ENCODE measurements at places on chromosomes 6 and 20.

DNA sequence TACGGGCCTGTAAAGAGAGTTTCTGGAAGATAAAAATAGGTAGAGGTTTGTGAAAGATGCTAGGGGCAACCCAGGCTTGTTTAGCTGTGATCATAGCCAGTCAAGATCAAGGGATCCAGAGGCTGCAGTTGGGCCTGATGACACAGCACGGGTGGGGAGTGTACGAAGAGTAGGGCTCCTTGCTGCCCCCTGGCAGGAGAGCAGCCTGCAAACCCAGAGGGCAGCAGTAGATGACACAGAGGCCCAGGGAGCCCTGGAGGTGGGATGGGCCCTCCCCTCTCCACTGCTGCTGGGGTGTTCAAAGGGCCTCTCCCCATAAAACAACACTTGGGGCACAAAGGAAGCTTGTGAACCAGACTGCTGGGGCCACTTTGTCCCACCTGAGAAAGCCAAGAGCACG is 47.2 kb downstream of the VEGFA start:
- DNase-seq: peak; percentile 30

- DNase-seq: no peak
These were observed 219.2 kb upstream of the LRFN2 start for GRCh38 chr6:40806256-40806864.

GRCh38 chr6:95203153-95203754 is 374.1 kb upstream of the MANEA start:
- DNase-seq: peak; percentile 3

DNA sequence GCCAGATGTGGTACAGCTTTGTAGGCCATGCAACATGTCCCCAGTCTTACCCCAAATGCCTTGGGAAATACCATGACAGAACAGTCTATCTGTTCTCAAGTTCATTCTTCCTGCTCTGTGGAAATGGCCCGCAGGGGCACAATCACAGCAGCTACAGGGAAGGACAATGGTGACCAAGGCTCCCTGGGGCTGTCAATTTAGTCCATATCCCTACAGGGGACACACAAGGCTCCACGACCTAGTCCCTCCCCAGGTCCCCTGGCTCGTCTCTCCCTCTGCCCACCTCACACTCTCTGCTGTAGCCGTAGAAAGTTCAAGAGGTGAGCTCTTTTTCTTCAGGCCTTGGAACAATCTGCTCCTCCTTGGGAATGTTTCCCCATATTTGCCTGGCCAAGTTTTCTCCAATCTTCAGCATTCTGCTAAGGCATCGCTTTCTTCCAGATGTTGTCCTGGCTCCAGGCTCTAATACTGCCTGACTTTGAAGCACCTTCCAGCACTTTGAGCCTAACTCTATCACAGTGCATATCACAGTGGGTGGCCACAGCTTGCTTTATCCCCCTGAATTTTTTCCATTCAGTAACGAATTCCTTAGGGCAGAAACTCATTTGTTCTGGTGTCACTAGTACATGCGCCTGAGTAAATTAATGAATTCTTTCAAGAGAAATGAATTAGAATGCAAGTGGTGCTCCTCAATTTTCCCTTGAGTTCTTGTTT is 92.6 kb downstream of the MAP3K7 start:
- DNase-seq: no peak

GRCh38 chr6:210104-210456 is 82.2 kb upstream of the DUSP22 start:
- DNase-seq: no peak

DNA sequence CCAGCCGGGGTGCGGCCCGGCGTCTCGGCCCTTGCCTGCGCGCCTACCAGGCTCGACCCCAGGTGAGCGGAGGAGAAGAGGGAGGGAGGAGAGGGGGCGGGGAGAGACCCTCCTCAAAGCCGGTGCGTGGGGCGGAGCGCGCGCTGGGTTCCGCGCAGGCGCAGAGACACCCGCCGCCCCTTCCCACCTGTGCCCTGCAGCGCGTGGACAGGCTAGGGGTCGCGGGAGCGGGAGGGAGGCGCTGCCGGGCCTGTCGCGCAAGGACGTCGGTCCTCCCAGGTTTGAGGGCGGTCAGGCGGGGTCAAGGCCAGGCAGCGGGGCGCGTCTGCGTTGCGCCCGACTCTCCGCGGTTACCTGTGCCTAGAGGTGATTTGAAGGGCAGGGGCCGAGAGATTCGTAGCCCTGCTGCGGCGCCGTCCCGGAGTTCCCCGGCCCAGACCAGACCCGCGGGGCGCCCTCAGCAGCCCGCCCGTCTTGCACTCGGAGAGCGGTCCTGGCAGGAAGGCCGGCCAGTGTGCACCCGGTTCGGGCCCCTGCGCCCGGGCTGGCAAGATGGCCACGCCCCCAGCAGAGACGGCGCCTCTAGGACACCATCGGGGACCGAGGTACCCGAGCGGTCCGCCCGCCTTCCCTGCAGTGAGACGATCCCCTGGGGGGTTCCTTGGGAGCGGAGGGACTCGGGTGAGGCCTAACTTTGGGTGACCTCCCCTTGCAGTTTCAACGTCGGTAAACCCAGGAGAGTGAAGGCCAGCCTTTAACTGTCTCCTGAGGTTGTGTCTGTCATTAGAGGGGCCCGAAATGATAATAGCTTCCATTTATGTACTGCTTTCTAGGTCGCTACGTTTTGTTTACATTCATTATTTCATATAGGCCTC is 546 bp downstream of the C6orf136 start:
- peak; percentile 88 for DNase-seq

- DNase-seq: no peak
These were observed 49.0 kb upstream of the CDYL start for GRCh38 chr6:4727217-4727616.

- DNase-seq: peak; percentile 46
These were observed 117.2 kb downstream of the IPCEF1 start for GRCh38 chr6:154239392-154239791.

DNA sequence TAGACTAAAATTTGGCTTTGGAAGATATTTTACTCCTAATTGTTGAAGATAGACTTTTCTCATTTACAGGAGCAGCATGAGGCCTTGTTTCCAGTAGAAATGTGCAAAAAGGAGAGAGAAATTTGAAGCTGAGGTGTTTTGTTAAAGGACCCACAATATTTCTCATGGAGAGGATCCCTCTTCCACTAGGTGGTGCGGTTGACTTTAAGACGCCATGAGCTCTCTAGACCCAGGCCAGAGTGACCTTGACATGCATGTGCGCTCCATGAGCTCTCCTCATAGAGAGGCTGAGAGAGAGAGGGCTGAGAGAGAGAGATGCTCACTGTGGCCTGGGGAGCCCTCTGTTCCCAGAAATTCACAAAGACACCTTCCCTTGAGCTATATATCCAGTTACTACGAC is 861.2 kb upstream of the EYS start:
- no peak for DNase-seq

- no peak for DNase-seq
These were observed 982 bp downstream of the MMUT start for GRCh38 chr6:49462071-49462470.

DNA sequence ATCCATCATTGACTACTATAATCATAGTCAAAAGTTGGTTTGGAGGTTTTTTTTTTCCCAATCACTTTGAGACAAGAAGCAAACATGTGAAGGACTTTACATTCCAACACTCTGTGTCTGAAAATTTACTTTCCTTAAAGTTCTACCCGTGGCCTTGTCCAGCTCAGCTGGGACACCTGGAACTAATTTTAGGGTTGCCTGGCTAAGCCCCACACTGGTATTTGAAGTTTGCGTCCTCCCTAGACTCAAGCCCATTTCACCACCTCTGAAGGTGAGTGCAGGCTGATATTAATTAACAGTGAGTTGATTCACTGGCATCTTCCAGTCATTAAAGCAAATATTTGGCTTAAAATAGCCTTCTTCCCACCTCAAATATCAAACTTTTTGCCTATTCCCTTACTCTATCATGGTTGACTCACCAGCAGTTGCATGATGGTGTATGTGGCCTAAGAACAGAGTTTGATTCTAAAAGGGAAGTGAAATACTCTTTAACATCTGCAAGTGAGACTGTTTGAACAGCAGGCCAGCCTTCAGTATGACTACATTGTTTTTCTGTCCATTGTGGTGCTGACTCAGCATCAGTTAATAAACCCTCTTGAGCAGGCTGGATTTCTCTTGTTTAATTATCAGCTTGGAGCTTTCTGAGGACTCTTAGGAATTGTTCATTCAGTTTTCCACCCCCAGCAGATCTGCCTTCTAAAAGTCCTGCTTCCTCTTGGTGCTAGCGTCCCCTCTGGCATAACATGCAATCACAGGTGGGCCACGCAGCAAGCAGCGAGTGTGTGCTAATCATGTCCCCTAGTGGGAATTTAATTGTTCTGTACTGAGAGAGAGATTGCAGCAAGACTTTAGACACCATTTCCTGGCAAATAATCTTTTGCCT is 1.8 kb upstream of the PRDM1 start:
- no peak for DNase-seq

DNA sequence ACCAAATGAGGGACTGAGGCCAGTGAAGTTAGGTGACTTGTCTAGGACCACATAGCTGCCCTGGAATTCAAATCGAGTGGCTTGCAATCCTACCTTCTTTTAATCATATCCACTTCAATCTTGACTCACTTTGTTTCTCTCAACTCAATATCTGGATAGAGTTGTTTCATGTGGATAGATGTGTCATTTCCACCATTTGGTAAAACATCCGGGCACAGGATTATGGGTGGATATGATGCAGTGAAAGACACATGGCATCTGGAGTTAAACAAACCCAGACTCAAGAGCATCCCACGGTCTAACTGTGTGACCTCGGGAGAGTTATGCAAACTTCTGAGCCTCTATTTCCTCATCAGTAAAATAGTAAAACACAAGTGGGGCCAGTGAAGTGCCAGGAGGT is 103.6 kb upstream of the CNKSR3 start:
- no peak for DNase-seq

- DNase-seq: no peak
These were observed 414 bp downstream of the TGM2 start for GRCh38 chr20:38164624-38165088.

DNA sequence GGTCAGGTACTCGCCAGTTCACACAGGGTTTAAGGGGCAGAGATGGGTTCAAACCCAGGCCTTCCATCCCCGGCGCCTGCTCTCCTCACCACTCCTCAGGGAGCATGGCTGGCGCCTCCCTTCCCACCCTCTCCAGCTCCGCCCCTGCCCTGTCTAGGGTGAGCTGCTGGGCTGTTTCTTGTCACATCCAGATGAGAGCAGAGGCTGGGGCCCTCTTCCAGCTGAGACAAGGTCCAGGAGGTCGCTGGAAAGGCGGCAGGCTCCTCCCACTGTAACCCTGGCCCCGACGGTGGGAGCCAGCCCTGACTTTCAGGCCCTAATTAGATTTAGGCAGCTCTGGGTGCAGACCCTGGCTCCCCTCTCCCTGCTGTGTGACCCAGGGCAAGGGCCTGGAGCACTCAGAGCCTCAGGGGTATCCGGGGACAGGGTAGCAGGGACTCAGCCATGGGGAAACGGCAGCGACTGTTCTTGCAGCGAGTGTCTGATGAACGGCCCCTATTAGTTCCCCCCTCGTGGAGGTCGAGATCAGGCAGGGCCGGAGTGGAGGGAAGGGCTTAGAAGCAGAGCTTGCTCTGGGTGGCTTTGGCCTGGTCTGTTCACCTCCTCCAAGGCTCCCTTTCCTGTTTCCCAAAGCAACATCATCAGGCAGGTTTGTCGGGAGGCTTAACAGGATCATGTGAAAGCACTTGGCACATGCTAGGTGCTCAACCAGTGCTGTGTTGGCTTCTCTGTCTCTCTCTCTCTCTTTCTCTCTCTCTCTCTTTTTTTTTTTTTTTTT is 33.4 kb downstream of the SNAI1 start:
- DNase-seq: no peak

GRCh38 chr6:163260911-163261310 is 153.6 kb upstream of the QKI start:
- DNase-seq: no peak

GRCh38 chr20:4120921-4121321 is 105.6 kb upstream of the RNF24 start:
- DNase-seq: no peak

- no peak for DNase-seq
These were observed 13.9 kb upstream of the SULF2 start for GRCh38 chr20:47799116-47799715.

- no peak for DNase-seq
These were observed 117.4 kb downstream of the MAFB start for GRCh38 chr20:40571639-40572038.

DNA sequence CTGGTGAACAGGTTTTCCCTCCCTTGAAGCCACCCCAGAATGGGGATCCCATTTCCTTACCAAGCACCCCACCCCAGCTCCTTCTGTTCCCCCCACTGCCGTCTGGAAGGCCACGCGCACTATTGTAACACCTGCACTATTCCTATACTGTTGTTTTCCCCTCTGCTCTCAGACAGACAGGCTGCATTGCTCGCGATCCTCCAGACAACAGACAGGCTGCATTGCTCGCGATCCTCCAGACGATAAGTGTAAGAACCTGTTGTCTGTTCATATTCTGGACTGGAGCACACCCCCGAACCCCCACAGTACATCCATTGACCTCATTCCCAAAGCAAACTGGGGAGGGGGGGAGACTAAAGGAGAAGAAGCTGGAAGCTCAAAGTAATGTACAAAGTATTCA is 72.7 kb downstream of the LY86 start:
- DNase-seq: no peak

- no peak for DNase-seq
These were observed 21.2 kb downstream of the EPB41L2 start for GRCh38 chr6:131041814-131042213.

- DNase-seq: no peak
These were observed 444.8 kb upstream of the PLCB4 start for GRCh38 chr20:8624046-8624445.

DNA sequence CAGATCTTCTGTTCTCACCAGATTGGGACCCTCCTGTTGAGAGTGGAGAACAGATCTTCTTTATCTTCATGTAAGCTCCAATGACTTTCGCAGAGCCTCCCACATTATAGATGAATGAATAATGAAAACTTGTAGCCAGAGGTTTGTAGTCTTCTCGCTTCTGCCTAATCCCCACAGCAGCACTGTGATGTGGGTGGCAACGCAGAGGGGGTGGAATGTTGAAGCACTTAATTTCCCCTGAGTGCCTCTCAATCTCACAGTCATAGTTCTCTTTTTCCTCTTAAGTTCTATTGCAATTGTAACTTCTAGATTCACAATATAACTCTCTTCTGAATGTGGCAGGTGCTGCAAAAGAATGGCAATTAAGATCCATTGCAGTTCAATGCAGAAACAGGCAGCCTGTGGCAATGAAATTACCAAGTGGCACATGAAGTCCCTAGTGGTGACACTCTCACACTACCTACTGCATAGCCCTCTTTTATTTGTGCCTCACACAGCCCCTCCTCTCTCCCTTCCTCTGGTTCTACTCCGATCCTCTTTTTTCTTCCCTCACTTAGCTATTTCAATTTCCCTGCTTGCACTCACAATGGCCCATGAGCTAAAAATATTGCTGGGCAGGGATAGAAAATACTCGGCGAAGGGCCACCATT is 281.9 kb downstream of the UBE3D start:
- DNase-seq: no peak
